ENCODE measurements at places on chromosomes 3 and 15.

- DNase-seq: no peak
These were observed 78.2 kb upstream of the RASGRP1 start for GRCh38 chr15:38642689-38643270.

- no peak for DNase-seq
These were observed 14.5 kb downstream of the NEK10 start for GRCh38 chr3:27354588-27355203.

DNA sequence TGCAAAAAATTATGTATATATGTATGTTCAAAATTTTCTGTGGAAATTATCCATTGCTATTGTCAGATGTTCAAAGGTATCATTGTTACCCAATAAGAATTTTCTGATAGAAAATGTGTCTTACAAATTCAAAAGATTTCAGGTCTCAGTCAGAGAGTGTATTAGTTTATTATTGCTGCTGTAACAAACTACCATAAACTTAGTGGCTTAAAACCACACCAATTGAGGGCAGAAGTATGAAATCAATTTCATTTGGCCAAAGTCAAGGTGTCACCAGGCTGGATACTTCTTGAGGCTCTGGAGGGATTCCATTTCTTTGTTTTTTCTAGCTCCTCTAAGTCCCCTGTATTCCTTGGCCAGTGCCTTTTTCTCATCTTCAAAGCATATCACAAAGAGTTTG is 914.4 kb upstream of the ROBO1 start:
- no peak for DNase-seq

DNA sequence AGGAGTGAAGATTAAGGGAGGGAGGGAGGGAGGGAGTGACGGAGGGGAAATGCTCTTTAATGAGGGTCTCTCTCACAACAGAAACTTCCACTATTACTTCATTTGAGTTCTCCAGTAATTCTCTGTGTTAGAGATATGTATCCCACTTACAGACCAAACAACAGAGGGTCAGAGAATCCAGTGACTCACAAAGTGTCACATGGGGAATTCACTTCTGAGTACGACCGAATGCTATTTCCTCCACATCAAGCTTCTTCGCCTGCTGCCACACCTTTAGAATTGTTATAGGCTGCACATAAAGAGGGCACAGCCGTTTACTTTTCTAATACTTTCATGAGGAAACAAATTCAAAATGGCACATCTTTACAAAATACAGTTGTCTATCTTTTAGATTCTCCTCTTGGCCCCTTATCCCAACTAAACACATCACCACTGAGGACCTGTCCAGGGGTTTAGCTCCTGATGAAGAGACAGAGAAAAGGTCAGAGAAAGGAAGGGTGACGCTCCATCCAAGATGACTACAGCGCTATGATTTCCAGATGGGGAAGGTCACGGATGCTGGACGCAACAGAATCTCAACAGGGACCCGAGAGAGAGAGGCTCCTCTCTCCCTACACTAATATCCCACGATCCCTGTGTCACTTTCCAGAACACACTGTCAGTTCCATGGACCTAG is 119.0 kb downstream of the XXYLT1 start:
- no peak for DNase-seq
